ENCODE measurements at places on chromosomes 12 and 14.
A peak's percentile ranks its signal among the peaks of the same experiment; 100 is the strongest.

- no peak for DNase-seq
These were observed 85.6 kb downstream of the SYNE2 start for GRCh38 chr14:63938198-63939005.

GRCh38 chr12:120286768-120287490, 4.8 kb downstream of the RNU4-2 start:
- no peak for DNase-seq

DNA sequence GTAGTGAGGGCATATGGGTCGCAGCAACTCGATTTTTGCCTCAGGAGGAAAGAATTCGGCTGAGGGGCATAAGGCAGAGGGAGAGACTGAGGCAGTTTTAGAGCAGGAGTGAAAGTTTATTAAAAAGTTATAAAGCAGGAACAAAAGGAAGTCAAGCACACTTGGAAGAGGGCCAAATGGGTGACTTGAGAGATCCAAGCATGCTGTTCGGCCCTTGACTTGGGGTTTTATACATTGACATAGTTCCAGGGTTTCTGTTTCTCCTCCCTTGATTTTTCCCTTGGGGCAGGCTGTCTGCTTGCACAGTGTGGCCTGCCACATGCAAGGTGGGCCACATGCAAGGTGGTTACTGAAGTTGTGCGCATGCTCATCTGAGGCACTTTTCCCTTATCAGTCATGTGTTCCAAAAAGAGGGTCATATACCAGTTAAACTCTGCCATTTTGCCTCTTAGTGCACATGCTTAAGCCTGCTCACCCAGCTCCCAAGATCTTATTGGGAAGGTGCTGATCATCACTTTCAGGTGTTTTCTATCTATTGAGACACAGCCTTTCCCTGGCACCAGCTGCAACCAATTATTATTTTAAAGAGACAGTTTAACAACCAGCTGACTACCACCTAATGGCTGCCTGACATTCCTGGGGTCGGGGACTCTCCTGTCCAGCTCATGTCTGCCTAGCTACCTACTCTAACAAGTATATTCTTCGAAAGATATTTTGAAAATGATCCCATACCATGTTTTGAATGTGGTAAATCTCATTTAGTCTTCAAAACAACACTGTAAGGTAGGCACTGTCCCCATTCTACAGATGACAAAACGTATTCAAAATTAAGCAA, 19.9 kb downstream of the PTGER2 start:
- no peak for DNase-seq

DNA sequence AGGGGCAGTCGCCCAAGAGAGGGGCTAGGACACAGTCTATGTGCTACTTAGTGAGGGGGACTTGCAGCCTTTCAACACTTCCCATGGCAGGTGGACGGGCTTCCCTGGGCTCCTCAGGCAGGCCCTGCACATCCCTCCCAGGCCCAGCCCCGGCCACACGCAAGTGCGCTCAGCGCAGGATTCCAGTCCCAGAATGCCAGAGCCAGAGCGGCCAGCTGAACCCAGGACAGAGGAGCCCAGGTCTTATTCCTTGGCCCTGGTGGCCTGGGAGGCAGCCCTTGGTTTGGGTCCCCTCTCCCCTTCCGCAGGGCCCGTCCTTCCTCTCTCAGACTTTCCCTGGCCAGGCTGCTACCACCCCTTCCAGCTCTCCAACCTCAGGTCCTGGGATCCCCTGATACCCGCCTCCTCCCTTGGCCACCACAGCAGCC, 12.0 kb downstream of the DLK1 start:
- DNase-seq, result no peak

- DNase-seq, result no peak
These were observed 29.1 kb downstream of the SLC16A7 start for GRCh38 chr12:59624732-59625460.

DNA sequence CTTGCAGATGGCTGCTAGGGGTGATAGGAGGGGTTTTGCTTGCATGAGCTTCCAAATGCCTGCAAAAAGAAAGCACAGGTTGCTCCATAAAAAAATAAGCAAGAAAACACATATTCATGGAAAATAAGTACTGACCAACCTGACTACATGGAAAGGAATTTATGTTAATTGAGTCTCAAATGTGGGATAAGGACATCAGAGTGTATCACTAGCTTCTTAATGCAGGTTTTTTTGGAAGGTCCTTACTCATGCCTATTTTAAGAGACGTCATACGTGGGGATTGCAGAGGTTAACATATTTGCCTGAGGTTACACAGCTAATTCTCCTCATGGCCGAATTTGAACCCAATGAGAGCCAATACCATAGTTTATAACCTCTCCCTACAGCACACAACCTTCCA, 116.2 kb downstream of the ASCL1 start:
- no peak for DNase-seq

- DNase-seq, result no peak
These were observed 35.8 kb downstream of the SPATA7 start for GRCh38 chr14:88421286-88421685.

DNA sequence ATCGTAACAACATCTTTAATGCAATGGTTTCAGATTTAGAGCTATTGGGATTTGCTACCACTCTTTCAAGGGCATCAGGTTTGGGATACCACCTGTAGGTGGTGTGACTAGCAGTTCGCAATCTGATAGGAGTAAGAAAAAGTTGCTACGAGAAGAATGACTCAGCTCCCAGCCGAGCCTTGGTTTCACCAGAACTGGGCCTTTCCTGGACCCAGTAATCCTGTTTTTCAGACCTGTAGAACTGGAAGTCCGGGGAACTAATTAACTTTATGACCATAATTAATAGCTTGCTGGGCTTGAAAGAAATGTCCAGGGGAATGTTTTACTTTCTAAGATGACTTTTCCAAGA, 770 bp downstream of the ABHD4 start:
- peak; percentile 35 for DNase-seq

GRCh38 chr12:128792398-128792797, 31.4 kb downstream of the SLC15A4 start:
- DNase-seq, result no peak

DNA sequence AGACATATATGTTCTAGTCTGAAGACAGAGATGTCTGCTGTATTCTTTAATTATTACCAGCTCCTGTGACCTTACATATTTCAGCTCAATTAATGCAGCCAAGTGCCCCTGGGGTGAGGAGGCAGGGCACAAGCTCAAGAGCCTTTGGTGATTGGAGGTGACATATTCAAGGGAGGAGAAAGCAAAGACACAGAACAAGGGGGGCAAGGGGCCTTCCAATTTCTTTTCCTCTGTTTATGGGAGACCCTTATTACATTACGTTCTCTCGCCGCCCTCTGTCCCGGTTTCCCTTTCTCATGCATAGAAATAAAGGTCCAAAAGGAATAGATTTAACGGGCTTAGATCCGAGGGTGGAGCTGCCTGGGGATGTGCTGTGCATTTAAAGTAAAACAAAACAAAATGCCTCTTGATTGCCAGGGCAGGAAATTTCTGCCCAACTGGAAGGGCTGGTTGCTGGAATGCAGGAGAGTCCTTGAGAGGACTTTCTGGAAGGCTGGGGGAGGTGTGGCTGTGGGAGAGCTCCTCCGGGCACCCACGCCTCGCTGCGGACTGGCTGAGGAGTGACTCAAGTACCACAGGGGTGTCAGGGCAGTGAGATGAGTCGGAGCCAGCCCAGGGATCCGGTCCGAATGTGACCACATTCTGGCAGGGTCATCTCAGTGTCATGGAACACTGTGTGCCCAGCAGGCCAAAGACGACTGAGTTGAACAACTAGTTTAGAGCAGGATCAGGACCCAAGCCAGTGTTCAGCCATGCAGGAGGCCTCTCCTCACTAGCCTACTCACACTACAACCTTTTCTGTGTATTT, 32.1 kb upstream of the GSG1 start:
- peak; percentile 60 for DNase-seq

GRCh38 chr14:22319526-22320361, 269.3 kb downstream of the DAD1 start:
- no peak for DNase-seq

DNA sequence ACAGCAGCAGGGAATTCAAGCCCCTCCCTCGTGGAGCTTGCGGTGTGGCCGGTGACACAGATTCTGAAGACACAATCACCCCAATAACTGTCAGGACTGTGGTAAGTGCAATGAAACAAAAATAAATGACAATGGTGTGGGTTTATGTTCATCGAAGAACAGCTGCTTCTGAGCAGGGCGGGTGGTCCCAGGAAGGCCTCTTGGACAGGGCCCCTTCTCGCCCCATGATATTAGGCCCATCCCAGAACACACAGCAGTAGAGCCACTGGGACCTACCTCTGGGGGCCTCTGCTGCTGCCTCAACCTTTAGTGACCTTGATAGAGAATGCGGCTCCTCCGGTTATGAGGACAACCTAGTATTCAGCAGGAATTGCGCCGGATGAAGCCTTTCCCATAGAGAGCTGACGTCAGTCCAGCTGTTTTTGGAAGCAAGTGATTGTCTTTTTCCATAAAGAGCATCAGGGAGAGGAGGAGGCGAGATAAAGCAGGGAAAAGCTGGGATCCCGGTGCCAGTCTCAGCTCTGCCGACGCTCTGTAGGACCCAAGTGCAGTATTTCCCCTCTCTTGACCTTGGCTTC, 84.1 kb upstream of the BCL11B start:
- no peak for DNase-seq

- no peak for DNase-seq
These were observed 47.0 kb downstream of the PPP1R12A start for GRCh38 chr12:79887890-79888289.

DNA sequence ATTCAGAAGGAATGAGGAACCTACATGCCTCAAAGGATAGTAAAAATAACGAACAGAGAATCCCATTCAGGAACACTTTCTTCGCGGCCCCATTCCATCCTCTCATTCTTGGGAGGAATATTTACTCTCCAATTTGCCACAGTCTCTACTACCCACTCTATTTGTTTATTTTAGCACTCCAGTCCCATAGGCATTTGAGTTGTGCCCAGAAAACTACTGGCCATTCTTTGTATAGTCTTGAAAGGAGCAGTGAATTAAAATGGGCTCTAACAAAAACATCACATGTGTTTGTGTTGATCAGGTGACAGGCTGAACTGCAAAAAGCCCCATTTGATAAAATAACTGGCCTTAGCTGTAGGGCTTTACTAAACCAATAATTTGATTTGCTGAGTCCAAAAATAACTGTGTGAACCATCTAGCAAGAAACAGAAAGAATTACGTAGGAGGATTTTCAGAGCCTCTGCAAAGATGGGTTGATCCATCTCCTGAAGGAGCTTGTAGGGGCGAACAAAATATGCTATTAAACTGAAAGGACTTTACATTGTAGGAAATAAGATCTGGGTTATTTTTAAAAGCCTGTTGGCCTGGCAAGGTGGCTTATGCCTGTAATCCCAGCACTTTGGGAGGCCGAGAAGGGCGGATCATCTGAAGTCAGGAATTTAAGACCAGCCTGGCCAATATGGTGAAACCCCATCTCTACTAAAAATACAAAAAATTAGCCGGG, 142.3 kb upstream of the CPNE8 start:
- DNase-seq, result no peak

GRCh38 chr12:47359310-47360092, 279.7 kb upstream of the AMIGO2 start:
- no peak for DNase-seq

GRCh38 chr12:26699237-26699636, 133.8 kb downstream of the ITPR2 start:
- no peak for DNase-seq

- DNase-seq, result no peak
These were observed 257.2 kb upstream of the SOX5 start for GRCh38 chr12:24206621-24207020.

- DNase-seq, result no peak
These were observed 283.4 kb downstream of the GRIN2B start for GRCh38 chr12:13697973-13698372.

DNA sequence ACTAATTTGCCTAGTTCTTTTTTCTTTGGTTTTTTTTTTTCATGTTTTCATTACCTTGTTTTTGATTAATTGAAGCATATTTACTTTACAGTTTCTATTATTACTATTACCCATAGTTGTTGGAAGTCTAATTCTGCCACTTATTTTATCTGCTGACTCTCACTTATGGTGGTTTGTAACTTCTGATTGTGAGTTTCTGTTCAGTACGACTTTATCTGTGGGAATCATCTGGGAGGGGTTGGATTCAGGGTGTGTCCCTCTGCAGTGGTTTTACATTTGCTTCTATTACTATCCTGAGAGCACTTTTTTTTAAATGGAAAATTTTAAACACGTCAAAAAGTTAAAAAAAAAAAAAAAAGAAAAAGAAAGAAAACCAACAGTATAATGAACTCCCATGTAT, 26.4 kb upstream of the SOS2 start:
- no peak for DNase-seq

DNA sequence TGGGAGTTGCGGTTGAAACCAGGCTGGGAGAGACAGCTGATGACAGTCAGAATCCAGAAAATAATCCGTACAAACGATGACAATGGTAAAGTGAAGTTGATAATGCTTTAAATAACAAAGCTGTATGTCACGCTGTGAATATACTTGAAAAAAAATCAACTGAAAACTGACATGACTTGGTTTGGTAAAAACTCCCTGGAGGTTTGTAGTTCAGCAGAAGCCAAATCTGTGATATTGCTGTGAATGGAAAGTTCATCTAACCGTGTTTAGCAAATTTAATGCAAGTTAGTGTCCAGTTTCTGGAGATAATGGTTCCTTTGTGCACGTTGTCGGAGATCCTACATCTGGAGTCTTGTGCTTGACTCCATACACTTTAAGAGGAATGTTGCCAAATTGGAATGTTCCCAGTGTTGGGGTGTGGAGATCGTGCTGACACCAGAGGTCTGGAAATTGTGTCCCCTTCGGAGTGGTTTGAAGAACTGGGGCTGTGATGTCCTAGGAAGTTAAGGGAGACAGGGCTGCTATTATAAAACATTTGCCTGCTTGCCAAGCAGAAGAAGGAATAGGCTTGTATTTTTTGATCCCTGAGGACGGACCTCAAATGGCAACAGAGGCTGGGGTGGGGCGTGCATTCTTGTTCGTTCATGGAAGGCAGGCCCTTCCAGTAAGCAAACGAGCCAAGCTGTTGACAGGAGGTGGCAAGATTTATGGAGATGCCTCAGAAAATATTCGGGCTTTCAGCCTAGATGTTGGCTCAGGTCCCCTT, 30.6 kb downstream of the PPFIBP1 start:
- peak; percentile 62 for DNase-seq

DNA sequence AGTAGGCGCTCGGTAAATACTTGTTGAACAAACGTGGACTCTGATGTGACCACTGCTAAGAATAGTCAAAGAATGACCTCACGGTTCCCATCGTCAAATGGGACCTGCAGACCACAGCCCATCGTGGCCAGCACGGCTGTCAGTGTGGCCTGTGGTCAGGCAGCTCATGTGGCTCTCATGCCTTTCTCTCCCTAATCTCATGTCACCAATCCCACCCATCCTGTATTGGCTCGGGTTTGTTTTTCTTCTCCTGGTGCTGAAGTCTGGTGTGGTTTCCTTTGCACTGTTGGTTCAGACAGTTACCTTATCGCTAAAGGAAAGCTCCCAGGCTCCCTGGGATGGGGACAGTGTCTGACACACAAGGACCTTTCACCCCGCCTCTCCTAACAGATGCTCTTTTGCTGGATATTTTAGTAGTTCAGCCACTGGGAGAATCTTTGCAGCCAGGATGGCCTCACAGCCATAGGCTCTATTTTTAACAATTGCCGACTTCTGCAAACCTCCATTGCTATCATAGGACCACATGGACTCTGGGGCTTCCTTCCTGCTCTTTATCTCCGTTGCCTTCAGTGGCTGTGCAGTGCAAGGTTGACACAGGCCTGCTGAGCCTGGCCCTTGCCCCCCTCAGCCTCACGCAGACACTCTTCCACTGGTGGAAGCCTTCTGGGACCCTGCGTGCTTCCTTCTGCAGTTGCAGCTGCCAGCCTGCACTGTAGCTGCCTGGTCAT, 293.1 kb upstream of the FKBP4 start:
- no peak for DNase-seq

- DNase-seq, result no peak
These were observed 209.7 kb upstream of the CDKN3 start for GRCh38 chr14:54186821-54187763.

- DNase-seq, result no peak
These were observed 17.1 kb downstream of the DICER1 start for GRCh38 chr14:95140060-95140858.
